ENCODE measurements at places on chromosomes 6 and 20.

- no peak for DNase-seq
Observed at GRCh38 chr6:22146678-22146930, 150.2 kb downstream of the PRL start.

DNA sequence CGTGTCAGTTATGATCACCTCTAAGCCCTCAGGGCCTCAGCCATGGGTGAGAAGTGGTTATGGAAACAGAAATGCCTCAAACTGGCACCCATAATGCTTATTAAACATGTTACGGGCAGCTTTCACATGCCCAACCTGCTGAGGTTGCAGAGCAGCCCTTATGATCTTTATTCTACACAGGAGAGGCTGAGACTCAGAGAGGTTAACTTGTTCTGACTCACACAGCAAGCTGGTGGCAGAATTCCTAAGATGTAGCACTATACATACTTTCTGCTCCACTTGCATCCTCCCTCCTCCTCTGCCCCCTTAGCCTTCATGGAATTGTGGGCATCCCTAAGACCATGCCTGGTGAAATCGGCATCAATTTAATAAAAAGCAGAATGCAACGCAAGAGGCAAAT lies 34.7 kb upstream of the IGF2R start:
- no peak for DNase-seq

GRCh38 chr6:3616565-3617176 lies 134.8 kb downstream of the PXDC1 start:
- DNase-seq: peak; percentile 41

DNA sequence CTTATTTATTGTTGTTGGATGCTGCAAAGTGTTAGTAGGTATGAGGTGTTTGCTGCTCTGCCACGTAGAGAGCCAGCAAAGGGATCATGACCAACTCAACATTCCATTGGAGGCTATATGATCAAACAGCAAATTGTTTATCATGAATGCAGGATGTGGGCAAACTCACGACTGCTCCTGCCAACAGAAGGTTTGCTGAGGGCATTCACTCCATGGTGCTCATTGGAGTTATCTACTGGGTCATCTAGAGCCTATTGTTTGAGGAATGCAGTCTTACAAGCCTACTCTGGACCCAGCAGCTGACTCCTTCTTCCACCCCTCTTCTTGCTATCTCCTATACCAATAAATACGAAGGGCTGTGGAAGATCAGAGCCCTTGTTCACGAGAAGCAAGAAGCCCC lies 12.1 kb downstream of the MICB start:
- DNase-seq: peak; percentile 16

DNA sequence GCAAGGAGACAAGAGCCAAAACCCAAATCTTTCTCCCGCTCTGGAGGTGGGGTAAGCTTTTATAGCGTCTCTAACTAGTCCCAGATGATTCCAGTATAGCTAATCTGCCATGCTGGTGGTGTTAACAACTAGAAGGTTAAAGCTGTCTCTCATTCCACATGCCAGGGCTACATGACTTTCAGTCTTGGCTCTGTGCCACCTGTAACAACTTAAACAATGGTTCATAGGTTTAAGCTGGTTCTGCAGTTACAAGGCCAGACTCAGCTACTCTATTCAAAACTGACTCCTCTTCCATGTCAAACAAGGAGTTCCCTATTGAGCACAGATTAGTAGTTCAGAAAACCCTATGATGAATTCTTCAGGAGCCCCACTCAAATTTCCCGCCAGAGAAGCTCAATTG lies 128.9 kb downstream of the ELOVL4 start:
- no peak for DNase-seq
